Stimulated activated CD8-positive, alpha-beta memory T cell treated with anti-CD3 and anti-CD28 coated beads, Interleukin-15, amount 100 ng/mL, for 48 hours (primary cell): ENCODE measurements at places on chromosomes 4 and X.

- DNase-seq: no peak
These were observed 1832.1 kb downstream of the ARAP2 start for GRCh38 chr4:34412233-34412632.

DNA sequence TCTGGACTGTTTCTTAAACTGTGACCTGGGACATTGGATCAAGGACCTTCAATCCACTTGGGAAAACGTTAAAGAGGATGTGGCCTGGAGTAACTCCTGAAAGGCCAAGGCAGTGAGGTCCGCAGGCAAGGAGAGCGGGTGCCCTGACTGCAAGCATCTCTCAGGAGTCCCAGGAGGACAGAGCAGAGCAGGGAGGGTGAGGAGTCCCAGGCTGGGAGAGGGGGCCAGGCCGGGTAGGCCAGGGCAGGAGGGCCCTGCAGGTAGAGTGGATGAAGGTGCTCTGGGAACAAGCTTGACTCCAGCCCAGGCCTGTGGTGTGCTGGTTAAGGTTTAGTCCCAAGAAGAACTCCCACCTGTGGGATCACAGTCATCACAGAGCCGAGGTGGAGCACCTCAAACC lies 13.8 kb downstream of the PNMA6E start:
- no peak for DNase-seq

DNA sequence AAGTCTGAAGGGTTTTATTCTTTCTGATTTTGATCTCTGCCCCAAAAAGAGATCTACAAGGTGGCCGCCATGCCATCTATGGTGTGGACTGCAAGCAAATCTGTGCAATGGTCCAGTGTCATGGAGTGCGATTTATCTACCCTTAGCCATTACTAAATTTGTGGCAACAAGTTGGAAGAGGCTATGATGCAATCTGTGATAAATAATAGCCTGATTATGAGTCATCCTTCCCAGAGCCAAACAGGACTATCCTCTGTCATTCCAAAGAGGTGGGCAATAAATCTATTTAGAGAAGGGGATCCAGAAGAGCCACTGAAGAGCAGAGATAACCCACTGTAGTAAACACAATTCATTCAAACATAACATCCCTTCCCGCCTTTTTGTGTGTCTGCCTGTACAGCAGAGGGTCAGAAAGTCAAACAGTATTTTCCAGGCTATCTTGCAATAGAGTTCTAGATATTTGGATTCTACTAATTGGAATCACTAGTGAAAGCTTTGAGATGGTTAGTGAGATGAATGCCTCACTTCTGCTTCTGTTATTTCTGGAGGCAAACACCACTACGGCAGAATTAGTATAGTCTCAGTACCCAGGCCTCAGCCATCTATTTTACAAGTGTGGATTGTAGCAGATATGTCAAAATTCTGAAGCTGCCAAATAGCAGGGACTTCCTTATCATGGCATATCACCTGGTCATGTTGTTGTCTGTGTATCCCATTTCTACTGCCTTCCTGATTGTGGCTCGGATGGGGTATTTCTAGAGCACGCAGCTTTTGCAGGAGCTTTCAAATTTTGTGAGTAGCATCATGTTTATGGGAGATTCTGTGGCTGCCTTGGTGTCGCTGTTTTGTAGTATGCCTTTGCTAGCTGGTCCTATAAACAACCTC lies 192.0 kb downstream of the SMIM20 start:
- no peak for DNase-seq

DNA sequence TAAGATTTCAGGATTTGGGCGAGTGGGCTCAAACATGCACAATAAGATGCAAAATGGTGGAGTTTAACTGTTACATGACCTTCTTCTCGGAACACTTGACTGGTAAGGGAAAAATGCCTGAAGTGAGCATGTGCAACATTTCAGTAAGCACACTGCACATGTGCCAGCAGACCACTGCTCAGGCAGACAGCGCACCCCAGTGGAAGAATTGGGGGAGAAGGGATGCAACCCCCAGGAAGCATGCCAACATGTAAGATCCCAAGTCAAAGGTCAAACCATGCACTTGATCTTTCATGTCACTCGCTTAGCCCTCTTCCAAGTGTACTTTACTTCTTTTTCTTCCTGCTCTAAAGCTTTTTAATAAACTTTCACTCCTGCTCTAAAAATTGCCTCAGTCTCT lies 256.3 kb downstream of the CENPC start:
- DNase-seq: no peak

DNA sequence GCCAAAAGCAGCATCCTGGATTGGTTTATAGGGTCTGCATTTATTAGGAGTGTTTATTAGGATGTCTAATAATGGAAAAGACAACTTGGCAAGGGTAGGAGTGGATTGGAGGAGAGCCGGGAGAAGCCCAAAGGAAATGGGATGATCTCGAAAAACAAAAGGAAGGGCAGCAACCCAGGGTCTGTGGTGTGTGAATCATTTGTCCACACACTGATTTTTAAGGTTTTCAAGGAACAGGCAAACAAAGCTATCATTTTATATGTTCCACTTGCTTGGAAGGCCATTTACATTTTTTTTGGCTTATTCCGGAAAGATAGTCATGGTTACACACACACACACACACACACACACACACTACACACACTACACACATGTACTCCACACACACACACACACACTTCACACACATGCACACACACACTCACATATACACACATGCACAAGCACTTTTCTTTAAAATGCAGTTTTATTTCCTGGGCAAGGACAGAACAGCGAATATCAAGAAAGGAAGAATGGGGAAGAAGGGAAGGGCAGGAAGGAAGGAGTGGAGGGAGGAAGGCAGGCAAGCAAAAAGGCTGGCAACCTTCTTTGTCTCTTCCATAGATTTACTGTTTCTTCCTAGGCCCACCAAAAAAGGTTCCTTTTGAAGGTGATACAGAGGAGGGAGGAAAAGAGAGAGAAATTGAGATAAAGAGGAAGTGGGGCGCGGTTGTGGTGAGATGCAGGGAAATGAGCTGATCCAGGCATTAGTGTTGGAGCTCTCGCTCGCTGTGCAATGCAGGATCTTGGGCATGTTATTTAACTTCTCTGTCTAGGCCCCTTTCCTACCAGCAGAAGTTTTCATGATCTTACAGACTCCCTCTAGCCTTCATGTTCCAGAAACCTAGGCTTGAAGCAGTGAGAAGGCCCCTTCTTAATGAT lies 88.6 kb upstream of the MAML3 start:
- DNase-seq: no peak

- DNase-seq: no peak
These were observed 20.5 kb downstream of the MGST2 start for GRCh38 chr4:139686130-139686529.

GRCh38 chr4:101785486-101785885 lies 5.0 kb upstream of the BANK1 start:
- DNase-seq: no peak
